Activated T-helper 1 cell treated with anti-CD3 and anti-CD28 coated beads, Interleukin-2, amount 50 U/mL, for 16 hours (primary cell): ENCODE measurements at places on chromosomes 2 and 18.

GRCh38 chr2:208136716-208137094 lies 7.1 kb upstream of the CRYGC start:
- DNase-seq = no peak

DNA sequence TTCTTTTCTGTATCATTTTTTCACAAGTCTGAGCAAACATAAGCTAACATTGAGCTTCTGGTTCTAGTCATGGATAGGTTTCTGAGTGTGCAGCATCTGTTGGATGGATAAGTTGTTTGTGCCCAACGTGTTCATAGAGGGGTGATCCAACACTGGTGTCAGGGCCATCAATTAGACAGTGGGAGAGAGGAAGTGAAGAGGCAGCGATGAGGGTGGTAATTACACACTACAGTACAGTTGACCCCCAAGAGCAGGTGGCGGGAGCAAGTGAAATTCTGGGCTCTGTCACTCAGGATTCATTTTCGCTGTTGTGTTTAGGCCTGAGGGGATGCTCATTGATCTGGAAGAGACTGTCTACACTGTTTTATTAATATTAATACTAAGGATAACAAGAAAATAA lies 180.0 kb upstream of the CXCR4 start:
- no peak for DNase-seq

DNA sequence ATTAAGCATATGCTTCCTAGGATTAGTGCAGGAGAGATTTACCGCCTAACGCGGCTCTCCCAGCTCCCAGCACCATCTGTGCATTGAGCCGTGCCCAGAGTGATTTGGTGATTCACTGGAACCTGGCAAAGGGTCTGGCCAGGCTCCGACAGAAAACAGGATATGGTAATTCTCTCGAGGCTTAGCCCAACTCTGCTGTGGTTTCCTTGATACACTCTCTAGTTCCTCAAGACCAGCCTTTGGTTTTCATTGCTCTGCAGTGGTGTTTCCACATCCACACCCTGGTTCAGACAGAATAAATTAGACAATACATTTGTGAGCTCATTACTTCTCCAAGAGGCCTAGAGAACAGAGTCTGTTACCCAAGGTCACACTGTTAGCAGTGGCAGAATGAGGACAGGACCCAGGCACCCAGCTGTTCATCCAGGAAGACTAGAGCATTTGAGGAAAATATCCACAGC lies 23.0 kb upstream of the SMAD2 start:
- DNase-seq = no peak

- no peak for DNase-seq
Observed at GRCh38 chr2:108982259-108982679, 6.8 kb downstream of the EDAR start.

GRCh38 chr18:22670914-22671313 lies 253.2 kb upstream of the CTAGE1 start:
- DNase-seq = no peak

DNA sequence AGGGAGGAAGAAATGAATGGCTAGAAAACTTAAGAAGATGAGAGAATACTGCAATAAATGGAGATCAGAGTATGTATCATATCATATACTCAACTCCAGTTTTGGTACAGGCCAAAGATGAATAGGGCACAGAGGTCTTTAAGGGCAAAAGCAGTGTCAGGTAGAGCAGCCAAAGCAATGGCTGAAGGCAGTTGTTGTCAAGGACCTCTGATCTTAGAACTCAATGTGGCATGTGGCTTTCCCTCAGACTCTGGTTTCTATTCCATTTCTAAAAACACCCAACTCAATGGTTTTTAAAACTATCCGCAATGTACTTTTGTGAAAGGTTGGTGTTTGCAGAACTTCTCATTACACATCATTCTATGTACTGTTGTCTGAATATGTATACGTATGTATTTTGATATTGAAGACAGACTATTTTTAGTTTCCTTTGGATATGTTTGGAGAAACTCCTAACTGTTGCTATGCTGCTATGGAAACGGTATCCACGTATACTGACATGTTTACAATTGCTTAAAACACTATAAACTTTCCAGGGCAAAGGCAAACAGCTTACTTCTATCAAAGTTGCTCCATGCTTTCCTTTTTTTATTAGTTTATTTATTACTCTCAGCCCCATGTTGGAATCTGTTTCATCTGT lies 58.1 kb upstream of the PELI1 start:
- no peak for DNase-seq

DNA sequence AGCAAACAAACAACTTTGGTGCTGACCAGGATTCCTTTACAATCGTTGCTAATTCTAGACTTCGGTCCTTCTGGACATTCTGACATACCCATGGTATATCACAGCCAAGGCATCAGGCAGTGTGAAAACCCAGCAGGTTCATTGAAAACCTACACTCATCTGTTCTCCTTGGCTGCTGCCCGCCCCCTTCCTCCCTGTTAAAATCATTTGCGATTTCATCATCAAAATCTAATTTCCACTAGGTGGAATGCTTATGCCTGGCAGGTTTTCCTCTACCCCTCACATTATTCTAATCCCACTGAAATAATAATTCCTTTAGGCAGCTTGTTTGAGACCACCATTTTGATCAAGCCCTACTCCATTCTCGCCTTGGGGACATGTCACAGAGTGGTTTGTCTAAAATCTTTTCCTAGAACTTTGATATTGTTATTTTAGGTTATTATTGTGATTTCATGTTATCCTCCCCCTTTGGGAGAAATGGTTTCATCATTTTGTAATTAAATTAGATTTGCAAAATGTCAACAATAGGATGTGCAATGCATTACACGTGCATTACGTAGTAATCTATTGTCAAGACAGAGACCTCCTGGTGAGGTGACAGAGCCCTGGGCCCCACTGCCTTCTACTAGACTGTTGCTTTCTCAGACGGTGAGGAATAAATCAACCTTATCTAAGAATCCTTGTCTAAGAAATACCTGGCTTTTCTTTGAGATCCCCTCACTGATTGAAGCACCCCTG lies 31.0 kb upstream of the ASPRV1 start:
- DNase-seq = no peak
